ENCODE measurements at places on chromosomes 12 and 14. TPM values are rescaled to one million over a fixed set of nuclear protein-coding genes. Genes with fewer than 3 reads are reported as not detected.

- H3K27me3 ChIP-seq, result no peaks in the 10 kb centered on the region
- no peak overlapping the region for H3K27ac ChIP-seq
- no peaks in the 10 kb centered on the region for H3K4me1 ChIP-seq
- peak; percentile 3 for DNase-seq
These were observed 727.3 kb upstream of the LMO3 start for GRCh38 chr12:17333287-17333686.

DNA sequence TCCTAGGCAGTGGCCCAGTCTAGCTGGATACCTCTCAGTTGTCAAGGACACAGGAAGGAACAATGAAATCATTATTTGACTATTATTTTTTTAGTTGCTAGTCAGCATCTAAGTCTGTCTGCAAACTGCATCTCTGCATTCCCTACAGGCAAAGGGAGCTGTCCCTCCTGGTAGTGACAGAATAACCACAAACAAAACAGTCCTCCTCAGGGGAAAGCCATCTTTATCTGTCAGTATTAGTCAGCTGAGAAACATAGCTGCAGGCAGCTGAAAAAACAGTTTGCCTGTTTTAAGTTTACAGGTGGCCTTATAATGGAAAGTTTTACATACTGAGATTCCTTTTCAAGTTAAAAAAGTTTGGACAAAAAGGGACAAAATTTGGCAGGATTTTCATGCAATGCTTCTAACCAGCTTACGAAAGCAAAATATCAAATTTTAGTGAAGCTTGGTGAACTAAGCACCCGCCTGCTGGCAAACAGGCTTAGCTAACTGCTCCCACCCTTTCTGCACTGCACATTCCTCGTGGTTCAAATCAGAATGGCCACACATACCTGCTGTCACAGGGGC, 29.5 kb downstream of the SLC25A21 start:
- H3K27ac ChIP-seq, result no peak overlapping the region
- H3K27me3 ChIP-seq, result no peaks in the 10 kb centered on the region
- H3K36me3 ChIP-seq, result no peaks in the 10 kb centered on the region
- no peaks in the 10 kb centered on the region for H3K4me1 ChIP-seq
- H3K4me3 ChIP-seq, result no peak overlapping the region

DNA sequence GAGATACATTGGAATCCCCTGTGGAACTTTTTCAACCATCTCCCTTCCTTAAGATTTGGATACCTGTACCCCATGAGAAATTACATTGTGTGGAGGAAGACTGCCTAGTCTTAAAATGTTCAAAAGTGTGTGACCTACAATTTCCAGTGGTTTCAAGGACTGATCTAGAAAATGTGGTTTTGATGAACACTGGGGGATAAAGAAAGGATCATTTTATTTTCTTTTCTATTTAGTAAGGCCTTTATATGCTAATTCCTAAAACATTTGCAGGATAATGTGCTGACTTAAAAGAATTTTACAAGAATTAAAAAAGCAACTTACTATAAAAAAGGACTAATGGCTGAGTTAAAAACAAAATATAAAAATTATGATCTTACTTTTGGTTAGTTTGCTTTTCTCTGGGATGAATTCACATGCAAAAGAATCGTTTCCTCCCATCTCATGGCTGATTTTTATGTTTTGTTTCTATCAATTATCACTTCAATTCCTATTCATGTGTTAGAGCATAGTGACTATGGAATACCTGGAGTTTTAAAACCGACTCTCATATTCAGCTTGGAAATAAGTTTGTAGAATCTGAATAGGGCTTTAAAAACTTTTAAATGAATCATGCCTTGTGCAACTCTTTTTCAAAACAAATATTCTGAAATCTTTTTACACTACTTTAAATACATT, 39.9 kb upstream of the PYGL start:
- H3K4me1 ChIP-seq, result no peaks in the 10 kb centered on the region
- 0 out of 2 replicates have a peak, but pooled peaks cover 3% of the 10 kb centered on the region for H3K27me3 ChIP-seq
- H3K4me3 ChIP-seq, result no peak overlapping the region
- no peaks in the 10 kb centered on the region for H3K36me3 ChIP-seq

GRCh38 chr14:65849558-65849957, 437.0 kb downstream of the FUT8 start:
- H3K27ac ChIP-seq, result no peak overlapping the region
- H3K27me3 ChIP-seq, result no peaks in the 10 kb centered on the region
- DNase-seq, result no peak
- H3K4me3 ChIP-seq, result no peak overlapping the region

DNA sequence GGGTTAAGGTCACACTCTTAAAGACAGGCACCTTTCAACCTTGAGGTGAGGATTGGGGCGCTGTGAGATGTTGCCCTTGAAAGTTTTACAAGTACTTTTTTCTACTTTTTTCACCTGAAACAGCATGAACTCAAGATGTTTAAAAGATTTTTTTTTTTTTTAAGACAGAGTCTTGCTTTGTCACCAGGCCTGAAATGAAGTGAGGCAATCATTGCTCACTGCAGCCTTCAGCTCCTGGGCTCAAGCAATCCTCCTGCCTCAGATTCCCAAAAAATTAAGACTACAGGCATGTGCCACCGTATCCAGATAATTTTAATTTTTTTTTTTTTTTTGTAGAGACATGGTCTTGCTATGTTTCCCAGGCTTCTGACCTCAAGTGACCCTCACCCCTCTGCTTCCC, 243.9 kb downstream of the DIO2 start:
- no peaks in the 10 kb centered on the region for H3K27me3 ChIP-seq
- H3K4me3 ChIP-seq, result no peak overlapping the region
- H3K36me3 ChIP-seq, result no peaks in the 10 kb centered on the region

GRCh38 chr14:87995500-87996290, 2.7 kb upstream of the GALC start:
- no peak overlapping the region for H3K27ac ChIP-seq
- DNase-seq, result no peak
- no peak overlapping the region for H3K4me3 ChIP-seq
- H3K4me1 ChIP-seq, result no peaks in the 10 kb centered on the region
- no peaks in the 10 kb centered on the region for H3K27me3 ChIP-seq

GRCh38 chr14:81535396-81536164, 1.9 kb upstream of the SEL1L start:
- H3K4me1 ChIP-seq, result peaks cover 15% of the 10 kb centered on the region
- peaks cover 4% of the 10 kb centered on the region for H3K27me3 ChIP-seq
- DNase-seq, result no peak
- no peaks in the 10 kb centered on the region for H3K36me3 ChIP-seq
- H3K4me3 ChIP-seq, result no peak overlapping the region
- no peak overlapping the region for H3K27ac ChIP-seq

- no peaks in the 10 kb centered on the region for H3K36me3 ChIP-seq
- H3K4me1 ChIP-seq, result no peaks in the 10 kb centered on the region
- H3K27me3 ChIP-seq, result peaks cover 19% of the 10 kb centered on the region
- H3K4me3 ChIP-seq, result no peak overlapping the region
- H3K27ac ChIP-seq, result no peak overlapping the region
- DNase-seq, result peak; percentile 32
These were observed 75.3 kb upstream of the OR4E1 start for GRCh38 chr14:21748869-21749303.

DNA sequence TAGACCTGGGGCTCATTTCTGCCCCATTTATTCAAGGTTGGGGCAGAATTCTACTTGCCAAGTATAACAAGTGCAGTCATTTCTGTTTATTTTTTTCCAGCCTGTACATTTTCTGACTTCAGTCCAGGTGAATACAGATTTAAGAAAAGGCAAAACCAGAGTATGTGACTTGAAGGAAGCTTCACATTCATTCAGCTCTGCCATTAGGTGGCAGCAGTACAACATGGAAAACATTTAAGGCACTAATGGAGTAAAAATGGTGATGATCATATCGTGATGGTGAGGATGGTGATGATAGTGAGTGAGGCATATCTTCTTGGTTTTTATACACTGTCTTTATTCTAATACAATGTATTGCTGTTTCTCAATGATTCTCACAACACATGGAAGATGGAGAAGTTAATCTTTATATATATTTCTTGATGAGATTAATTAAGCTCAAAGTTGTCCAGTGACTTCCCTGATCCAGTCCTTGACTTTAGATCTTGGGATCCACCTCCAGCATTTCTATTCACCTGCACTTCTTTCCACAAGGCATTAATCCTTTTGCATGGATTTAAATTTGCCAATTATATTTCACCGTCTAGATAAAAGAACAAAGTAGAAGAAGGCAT, 176.7 kb upstream of the SEL1L start:
- peak; percentile 16 for DNase-seq
- no peak overlapping the region for H3K4me3 ChIP-seq
- H3K27me3 ChIP-seq, result no peaks in the 10 kb centered on the region
- no peaks in the 10 kb centered on the region for H3K36me3 ChIP-seq

GRCh38 chr12:115147916-115148315, 463.9 kb upstream of the TBX3 start:
- no peak overlapping the region for H3K4me3 ChIP-seq
- no peak overlapping the region for H3K27ac ChIP-seq
- H3K4me1 ChIP-seq, result no peaks in the 10 kb centered on the region
- H3K36me3 ChIP-seq, result no peaks in the 10 kb centered on the region
- no peaks in the 10 kb centered on the region for H3K27me3 ChIP-seq

- DNase-seq, result no peak
- H3K27me3 ChIP-seq, result no peaks in the 10 kb centered on the region
- no peaks in the 10 kb centered on the region for H3K36me3 ChIP-seq
- no peak overlapping the region for H3K4me3 ChIP-seq
- H3K27ac ChIP-seq, result no peak overlapping the region
These were observed 6.7 kb downstream of the PAPOLA start for GRCh38 chr14:96508900-96509299.

GRCh38 chr12:49716553-49716952, 9.3 kb upstream of the FMNL3 start:
- no peak overlapping the region for H3K4me3 ChIP-seq
- H3K4me1 ChIP-seq, result no peaks in the 10 kb centered on the region
- H3K36me3 ChIP-seq, result no peaks in the 10 kb centered on the region
- no peak for DNase-seq

GRCh38 chr14:21191809-21192446, 36.1 kb upstream of the OR5AU1 start:
- no peak overlapping the region for H3K27ac ChIP-seq
- H3K4me3 ChIP-seq, result peak overlapping the region; percentile 26
- peak; percentile 35 for DNase-seq

GRCh38 chr12:118866346-118866745, 115.0 kb upstream of the SRRM4 start:
- no peak for DNase-seq
- H3K36me3 ChIP-seq, result no peaks in the 10 kb centered on the region
- no peaks in the 10 kb centered on the region for H3K4me1 ChIP-seq
- no peak overlapping the region for H3K27ac ChIP-seq

DNA sequence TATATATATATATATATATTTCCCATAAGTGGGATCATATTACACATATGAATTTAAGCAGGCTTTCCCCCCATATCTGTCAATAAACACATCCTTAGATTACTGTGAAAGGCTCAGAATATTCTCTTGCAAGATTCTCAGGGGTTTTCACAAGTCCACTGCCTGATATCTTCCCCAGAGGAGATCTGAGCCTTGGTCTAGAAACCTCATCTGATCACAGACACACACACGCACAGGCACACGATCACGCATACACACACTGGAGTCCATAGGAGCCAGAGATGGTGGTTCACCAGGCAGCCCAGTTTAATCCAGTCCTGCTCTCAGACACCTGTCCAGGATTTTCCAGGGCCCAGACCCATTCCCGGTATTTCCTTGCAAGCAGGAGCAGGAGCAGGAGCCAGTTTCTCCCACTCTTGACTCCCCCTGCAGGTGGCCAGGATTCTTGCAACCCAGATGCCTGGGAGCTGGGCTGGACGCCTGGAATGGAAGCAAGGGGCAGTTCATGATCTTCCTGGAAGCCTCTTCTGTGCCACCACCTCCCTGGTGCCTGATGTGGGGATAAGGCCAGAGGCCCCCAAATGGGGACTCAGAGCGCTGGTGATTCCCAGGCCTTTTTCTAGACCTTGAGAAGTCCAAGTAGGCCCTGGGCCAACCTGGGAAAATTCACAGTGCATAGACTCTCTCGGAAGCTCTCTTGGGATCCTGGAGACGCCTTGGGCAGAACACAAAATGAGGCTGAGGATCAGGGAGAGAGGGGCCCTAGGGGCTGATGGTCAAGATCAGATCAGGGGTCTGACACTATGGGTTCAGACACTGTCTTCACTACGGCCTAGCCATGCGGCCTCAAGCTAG, 16.5 kb upstream of the KRT78 start:
- no peak overlapping the region for H3K4me3 ChIP-seq
- no peaks in the 10 kb centered on the region for H3K27me3 ChIP-seq
- H3K27ac ChIP-seq, result peak overlapping the region; percentile 15
- H3K36me3 ChIP-seq, result no peaks in the 10 kb centered on the region
- peak; percentile 79 for DNase-seq
- H3K4me1 ChIP-seq, result peaks cover 5% of the 10 kb centered on the region

GRCh38 chr12:107236824-107237511, 143.6 kb upstream of the CRY1 start:
- 0 out of 2 replicates have a peak, but pooled peaks cover 10% of the 10 kb centered on the region for H3K27me3 ChIP-seq
- H3K4me3 ChIP-seq, result no peak overlapping the region
- no peak for DNase-seq
- no peak overlapping the region for H3K27ac ChIP-seq
- H3K36me3 ChIP-seq, result no peaks in the 10 kb centered on the region
- peaks cover 5% of the 10 kb centered on the region for H3K4me1 ChIP-seq

GRCh38 chr12:71438670-71439361, 782 bp upstream of the LGR5 start:
- H3K4me3 ChIP-seq, result peak overlapping the region; percentile 40
- no peak for DNase-seq
- H3K4me1 ChIP-seq, result peaks cover 21% of the 10 kb centered on the region
- peaks cover 42% of the 10 kb centered on the region for H3K27me3 ChIP-seq
- H3K36me3 ChIP-seq, result no peaks in the 10 kb centered on the region

- no peak overlapping the region for H3K27ac ChIP-seq
- DNase-seq, result no peak
- H3K27me3 ChIP-seq, result no peaks in the 10 kb centered on the region
These were observed 39.8 kb downstream of the AKAP3 start for GRCh38 chr12:4609071-4609470.

- H3K36me3 ChIP-seq, result no peaks in the 10 kb centered on the region
- H3K27me3 ChIP-seq, result peaks cover 3% of the 10 kb centered on the region
- no peak overlapping the region for H3K27ac ChIP-seq
- DNase-seq, result no peak
- H3K4me1 ChIP-seq, result no peaks in the 10 kb centered on the region
- H3K4me3 ChIP-seq, result no peak overlapping the region
These were observed 299.9 kb downstream of the ACSS3 start for GRCh38 chr12:81377771-81378170.

- DNase-seq, result no peak
- no peak overlapping the region for H3K4me3 ChIP-seq
- no peak overlapping the region for H3K27ac ChIP-seq
- no peaks in the 10 kb centered on the region for H3K4me1 ChIP-seq
- no peaks in the 10 kb centered on the region for H3K27me3 ChIP-seq
- no peaks in the 10 kb centered on the region for H3K36me3 ChIP-seq
These were observed 22.8 kb upstream of the USP44 start for GRCh38 chr12:95573951-95574576.

- DNase-seq, result no peak
- H3K27ac ChIP-seq, result no peak overlapping the region
- peaks cover 41% of the 10 kb centered on the region for H3K27me3 ChIP-seq
These were observed 250.4 kb upstream of the SFSWAP start for GRCh38 chr12:131460520-131460919.

The POTEM gene
- total RNA-seq, result not detected

The VEZT gene
- total RNA-seq, result 46.4 TPM

The LRP1-AS gene
- not detected for total RNA-seq

The TXNDC16 gene
- total RNA-seq, result 2.7 TPM

The AICDA gene
- not detected for total RNA-seq

The TAS2R20 gene
- total RNA-seq, result 0.76 TPM

The EIF2S1 gene
- total RNA-seq, result 192 TPM

The MUCL1 gene
- not detected for total RNA-seq

The RNASE1 gene
- total RNA-seq, result 3.3 TPM

The PPFIA2 gene
- not detected for total RNA-seq

The SMAGP gene
- 39.9 TPM for total RNA-seq

The KIF26A gene
- 10.2 TPM for total RNA-seq

The OR6C6 gene
- total RNA-seq, result not detected
